Stimulated activated CD4-positive, alpha-beta T cell treated with anti-CD3 and anti-CD28 coated beads, Interleukin-1b, Interleukin-23, amount 100 ng/mL, for 1 hour (primary cell): ENCODE measurements at places on chromosomes 4 and X.

DNA sequence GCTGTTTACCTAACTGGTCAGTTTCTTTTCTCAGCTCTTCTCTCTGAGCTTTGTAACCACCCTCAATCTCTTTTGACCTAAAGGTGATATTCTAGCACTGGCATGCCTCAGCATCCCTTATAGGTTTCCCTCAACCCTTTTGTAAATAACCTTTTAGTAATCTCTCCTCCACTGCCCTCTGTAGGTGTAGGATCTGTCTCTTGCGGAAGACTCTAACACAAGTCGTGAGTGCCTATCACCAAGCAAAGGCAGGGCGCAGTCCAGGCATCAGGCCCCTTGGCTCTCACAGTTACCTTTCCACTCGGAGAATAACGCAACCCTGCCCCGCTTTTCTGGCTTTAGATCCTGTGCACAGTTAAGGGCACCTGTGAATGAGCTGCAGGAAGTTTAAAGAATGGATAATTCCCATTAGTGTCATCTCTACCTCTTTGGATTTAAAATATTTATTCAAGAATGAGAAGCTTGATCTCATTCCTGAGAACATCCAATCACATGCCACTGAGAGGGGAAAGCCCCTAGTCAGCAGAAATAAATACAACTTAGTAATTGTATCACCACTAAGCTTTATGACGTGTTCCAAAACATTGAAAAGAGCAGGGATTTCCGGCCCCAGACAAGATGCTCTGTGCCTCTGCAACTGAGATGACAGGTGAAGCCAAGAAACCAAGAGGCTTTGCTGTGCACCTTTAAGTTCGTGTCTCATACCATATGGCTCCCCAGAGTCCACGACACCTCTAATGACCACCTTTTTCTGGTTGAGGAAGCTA lies 58.8 kb downstream of the SPINK2 start:
- no peak for DNase-seq

GRCh38 chrX:74238771-74239170 lies 65.2 kb upstream of the ZCCHC13 start:
- DNase-seq: no peak

- no peak for DNase-seq
These were observed 455.6 kb downstream of the TMA16 start for GRCh38 chr4:163949976-163950601.

DNA sequence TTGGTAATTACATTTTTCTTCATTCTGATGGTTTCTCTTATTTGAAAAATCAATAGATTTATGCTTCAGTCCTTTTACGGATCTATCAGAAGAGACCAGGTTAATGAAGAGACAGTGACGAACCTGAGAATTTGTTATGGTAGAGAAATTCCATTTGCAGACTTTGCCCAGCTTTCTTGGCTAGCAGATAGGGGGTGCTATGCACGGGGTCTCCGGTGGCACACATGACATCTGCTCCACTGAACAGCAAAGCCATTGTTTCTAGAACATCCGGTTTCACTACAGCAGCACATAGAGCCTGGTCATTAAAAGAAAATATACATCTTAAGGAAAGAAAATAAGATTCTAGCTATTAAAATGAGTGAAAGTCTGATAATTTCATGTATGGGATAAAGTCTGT lies 85.1 kb downstream of the ARAP2 start:
- no peak for DNase-seq

DNA sequence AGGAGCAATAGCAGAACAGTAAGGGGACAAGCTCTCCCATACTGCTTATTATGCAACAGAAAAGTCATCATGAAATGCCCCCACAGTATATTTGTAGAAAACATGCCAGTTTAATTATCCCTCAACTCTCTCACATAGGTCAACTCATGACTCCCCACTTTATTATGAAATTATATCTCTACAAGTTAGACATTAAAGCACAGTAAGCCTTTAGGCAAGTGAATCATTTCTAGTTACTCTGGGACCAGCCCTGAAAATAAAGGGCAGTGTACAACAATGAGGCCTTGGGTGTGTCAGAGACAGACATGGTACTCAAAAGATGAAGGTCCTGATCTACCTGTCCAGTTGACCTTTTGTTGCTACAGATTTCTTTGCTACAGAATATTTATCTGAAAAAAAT lies 191.9 kb downstream of the FBXW7 start:
- DNase-seq: no peak

DNA sequence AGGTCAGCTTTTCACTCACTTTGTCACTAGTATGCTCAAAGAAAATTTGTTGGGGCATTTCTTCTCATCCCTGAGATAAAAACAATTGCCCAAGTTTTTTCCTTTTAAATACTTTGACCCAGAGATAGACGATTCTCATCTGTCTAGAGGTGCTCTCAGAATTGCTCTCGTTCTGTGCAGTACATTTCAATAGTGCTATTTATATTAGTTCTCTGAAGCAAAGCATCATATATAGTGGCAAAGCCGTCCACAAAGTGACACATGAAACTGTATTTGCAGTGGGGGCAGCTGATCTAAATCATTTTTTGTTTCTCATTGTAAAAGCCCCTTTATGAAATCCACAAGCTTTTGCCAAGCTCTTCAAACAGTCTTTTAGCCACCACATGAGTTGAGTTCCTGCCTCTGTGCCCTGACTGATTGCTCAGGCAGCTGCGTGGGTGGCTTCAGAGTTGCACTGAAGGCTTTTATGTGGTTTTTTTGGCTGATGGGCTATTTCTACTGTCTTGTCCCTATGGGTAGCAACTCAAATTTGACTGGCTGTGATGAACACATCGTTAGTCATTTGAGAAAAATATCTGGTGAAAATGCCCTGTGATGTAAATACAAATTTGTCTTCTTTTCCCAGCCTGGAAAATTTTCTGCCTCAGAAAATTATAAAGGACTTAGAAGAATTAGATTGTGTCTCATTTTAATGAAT lies 119.1 kb upstream of the OTUD4 start:
- peak; percentile 50 for DNase-seq

DNA sequence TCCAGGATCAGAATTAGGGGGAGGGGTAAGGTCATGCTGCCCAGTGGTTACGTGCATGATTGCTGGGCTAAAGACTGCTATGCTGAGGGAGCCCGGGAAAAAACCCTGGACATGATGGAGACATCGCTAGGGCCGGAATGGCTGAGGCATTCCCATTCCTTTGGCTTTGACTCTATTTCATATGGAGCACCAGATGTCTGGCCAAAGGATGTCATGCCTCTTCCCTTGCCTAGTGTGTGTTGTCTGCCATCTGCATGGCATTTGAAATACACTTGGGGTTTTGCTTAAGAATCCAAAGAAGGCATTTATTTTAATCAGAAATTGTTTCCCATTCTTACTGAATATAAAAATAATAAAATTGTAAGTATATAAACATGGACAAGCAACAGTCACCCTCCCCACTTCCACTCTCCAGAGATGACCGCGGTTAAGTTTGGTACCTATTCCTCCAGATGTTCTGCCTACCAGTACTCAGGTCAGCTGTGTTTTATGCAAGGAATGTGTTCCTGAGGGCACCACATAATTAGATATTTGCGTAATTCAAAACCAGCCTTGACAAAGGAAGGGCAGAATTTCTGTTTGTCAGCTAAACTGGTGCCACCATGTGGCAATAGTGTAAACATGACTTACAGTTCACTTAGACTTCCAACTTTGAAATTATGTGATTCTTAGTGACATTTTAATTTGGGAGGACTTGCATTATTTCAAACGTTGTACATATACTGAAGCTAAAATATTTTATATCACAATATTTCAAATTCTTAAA lies 105.9 kb downstream of the CT47B1 start:
- no peak for DNase-seq

DNA sequence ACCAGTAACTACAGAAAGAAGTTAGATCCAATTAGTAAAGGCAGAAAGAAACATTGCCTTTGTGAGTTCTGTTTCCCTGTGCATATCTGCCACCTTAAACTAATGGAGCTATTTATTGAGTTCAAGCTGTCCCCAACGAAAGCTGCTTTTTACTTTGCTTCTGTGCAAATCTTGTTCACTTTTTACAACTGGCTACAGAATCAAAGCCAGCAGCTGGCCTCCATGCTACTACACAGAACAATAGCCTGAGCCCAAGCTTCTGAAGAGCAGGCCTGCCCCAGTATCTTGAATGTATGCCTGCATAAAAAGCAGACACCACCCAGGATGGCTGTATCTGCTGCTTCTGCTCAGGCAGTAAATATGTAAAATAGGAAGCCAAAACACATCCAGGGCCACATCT lies 28.1 kb downstream of the ANK2 start:
- DNase-seq: no peak

DNA sequence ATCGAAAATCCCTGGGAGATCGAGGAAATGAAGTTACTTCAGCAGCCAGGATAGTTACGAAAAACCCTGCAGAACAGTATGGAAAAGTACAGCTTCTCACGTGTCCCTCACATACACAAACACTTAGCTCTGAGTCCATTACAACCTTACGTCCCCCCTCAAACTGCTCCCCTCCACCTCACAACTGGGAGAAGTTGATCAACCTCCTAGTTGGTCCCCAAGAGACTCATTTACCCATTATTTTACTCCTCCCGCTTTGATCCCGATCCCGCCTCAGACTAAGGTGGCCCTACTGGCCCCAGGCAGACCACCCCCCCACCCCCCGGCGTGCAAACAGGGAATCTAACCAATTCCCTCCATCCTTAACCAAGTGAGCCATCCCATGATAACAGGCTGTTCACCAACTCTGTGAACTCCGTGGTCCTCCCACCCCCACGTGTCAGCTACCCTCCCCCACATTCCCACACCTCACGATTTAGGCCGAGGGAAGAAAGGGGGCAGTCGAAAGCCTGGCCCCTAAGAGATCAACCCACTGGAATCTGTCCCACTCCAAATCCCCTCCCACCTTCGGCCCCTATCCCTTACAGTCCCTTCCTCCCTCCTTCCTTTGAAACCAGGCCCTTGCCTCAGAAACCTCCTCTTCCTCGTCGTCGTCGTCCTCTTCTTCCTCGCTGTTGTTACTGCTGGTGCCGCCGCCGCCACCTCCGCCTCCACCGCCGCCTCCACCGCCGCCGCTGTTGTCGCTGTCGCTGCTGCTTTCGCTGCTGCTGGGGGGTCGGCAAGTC lies 755 bp downstream of the ANKRD17 start:
- DNase-seq: no peak

DNA sequence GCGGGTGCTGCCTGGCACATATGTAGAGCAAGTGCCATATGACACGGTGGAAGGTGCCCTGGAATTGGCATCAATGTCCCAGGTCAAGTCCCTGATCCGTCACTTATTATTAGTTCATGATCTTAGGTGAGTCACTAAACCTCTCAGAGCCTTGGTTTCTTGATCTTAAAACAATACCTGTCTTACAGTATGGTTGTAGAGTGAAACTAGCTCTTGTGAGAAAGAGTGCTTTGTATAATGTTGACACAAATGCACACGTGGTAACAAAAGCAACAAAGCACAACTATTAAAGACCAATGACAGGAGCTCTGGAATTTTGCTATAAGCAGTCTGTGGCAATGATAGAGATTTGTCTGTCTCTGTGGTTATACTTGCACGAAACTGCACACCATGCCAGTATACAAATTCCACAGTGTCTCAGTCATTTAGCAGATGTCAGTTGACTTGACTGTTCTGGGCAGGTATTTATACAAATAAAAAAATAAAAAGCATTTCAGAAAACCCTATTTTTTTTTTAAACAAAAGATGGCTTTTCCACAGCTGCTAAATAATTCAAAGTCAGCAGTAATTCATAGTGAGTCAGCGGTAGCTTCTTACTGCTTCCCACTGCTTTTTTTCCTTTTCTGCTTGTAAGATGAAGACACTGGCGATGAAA lies 19.7 kb upstream of the ACSL1 start:
- DNase-seq: no peak

DNA sequence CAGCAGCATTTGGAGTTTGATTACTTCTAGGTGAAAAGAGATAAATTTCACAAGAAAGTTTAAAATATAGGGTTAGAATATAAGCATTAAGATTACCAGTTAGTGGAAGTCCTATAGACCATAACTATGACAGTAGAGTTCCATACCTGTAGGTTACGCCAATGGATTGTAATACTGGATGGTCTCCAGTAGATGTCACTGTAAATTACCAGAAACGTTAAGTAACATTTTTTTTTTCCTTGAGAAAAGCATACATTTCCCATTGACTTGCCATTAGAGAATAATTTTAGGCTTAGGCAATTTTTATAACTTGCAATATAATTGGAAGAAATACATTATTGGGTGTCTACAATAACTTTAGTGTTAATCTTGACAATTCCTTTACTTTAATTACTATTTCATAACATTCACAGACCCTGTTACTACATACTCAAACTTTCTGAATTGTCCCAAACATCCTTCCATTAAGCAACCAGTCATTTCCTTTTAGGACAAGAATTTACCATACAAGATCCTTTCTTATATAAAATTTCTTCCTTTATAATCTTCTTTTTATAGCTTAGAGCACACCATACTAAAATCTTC lies 304.1 kb upstream of the TECRL start:
- DNase-seq: no peak

GRCh38 chrX:74423289-74423998 lies 2.2 kb downstream of the SLC16A2 start:
- no peak for DNase-seq

GRCh38 chrX:47228550-47229270 lies 4.1 kb upstream of the USP11 start:
- no peak for DNase-seq

- DNase-seq: no peak
These were observed 59.0 kb downstream of the ANXA10 start for GRCh38 chr4:168151327-168151726.

DNA sequence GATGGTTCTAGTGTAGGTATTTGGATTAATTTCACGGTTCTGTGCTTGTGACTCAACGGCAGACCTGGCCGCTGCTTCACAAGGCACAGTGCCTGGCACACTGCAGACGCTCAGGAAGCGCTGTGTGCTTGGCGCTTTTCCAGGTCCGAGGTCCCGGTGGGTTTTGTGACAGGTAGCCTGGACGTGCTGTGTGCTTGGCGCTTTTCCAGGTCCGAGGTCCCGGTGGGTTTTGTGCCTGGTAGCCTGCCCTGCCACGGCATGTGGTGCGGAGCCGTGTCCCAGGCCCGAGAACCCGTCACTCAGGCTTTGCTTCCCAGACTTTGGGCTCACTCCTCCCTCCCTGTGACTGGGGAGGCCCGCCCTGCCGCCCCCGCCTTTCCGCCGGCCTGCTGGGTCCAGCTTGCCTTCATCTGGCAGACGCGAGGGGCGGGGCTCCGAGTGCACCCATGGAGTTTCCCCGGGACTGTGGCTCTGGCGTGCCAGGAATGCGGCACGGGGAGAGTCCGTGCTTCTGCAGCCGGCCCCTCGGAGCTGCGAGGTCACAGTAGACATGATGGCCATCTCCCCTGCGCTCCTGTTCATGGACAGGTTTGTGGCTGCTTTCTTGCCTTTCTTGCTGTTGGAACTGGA lies 44.2 kb downstream of the TBC1D14 start:
- no peak for DNase-seq

GRCh38 chr4:13103382-13104015 lies 380.6 kb downstream of the RAB28 start:
- no peak for DNase-seq
